ENCODE measurements at places on chromosomes 2 and 18.

DNA sequence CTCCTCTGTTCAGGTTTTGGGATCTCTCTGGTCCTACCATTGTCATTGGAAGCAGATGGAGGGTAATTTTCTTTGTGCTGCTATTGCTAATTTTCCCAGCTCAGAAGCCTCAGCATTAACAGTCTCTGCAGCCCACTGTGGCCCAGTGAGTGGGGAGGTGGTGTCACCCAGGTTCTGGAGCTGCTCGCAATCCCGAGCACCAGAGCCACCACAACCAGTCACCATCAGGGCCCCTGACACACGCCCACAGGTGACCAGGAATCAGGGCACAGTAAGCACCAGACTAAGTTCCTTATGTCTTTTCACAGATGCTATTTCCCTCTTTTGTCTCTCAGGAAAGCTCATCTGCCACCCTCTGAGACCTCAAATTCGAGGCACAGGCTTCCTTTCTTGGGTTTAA lies 87.9 kb downstream of the SEPTIN10 start:
- DNase-seq = no peak

DNA sequence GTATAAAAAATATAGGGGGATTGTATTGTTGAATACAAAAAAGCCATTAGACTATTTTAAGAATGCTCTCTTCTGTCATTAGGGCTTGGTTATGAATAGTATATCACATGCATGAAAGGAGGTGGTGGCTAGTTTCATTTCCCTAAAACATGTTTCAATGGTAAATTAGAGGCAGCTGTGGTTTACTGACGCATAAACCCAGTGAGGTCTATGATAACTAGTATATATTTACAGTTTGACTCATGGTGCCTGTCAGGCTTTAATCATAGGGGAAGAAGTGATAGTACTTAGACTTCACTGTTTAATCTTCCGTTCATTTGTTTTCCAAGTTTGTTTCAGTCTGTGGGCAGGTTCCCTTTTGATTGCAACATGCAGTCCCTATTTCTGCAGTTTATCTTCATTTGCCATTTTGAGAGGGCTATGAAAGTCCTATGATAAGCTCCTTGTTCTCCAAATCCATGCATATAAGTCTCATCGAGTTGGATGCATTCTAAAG lies 55.1 kb upstream of the MAP4K3 start:
- DNase-seq = no peak

- no peak for DNase-seq
These were observed 1989.9 kb upstream of the CELF4 start for GRCh38 chr18:39555496-39555895.

DNA sequence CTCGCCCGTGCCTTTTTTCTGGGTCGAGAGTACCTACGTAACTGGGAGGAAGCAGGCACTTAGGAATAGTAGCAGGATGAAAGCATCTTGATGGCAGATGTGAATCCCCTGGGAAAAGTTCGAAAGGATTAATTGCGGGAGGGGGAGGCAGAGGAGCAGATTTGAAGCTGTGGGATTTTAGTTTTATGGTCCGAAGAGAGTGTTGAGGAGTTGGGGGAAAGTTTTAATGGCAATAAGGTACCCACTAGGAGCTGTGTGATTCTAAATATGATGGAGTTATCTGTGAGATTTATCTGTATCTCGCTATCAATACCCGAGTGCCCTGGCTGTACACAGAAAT lies 1.1 kb downstream of the AGFG1 start:
- DNase-seq = no peak

DNA sequence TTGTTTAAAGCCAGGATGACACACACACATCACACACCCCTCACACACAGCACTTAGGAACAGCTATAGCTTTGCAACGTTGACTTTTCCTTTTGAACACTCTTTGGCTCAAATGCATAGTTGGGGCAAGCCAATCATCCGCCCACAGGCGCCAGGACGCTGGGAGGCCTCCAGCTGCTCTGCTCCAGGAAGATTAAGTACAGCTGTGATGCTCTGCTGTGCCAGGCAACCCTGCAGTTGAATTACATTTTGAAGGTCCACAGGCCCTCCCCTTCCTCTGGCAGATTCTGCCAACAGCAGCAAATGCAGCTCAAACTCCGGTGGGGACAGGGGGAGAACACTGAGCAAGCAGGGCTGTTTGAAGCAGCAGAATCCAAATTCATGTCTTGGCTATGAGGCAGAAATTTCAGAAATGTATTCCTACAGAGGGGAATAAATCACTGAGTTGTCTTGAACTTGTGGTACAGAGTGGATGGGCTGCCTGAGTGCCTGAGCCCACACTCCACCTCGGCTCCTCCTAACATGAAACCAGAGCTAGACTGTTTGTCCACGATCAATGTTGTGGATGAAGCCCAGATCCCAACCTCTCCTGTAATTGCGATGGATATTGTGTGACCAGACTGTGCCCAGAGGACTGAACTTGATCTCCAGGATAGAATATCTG lies 86.5 kb upstream of the PPP1CB start:
- no peak for DNase-seq

DNA sequence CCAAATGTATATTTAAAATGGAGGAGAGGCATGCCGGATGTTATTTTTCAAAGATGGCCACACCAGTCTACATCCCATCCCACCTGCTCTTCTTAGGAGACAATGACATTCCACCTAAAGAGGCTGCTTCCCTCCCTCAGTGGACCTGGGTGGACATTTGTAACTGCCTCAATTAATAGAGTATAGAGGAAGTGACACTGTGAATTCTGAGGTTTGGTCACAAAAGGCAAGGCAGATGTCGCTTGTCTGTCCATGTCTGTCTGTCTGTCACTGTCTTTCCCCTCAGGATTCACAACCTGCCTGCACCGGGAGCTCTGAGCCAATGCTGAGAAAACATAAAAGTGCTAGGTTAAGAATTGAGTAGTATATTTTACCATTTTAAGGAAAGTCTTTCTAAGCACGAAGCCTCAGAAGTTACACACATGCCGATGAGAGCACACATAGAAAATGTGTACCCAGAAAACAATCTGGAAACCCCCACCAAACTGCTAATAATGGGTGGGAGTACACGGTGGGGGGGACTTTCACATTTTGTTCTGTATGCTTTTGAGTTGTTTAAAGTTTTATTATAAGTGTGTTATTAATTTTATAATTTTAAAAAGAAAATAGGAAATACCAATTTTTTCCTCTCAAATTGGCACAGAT lies 21.0 kb downstream of the MIB1 start:
- DNase-seq = no peak

GRCh38 chr2:9712263-9712662 lies 81.5 kb upstream of the YWHAQ start:
- no peak for DNase-seq

GRCh38 chr2:200944467-200945394 lies 18.7 kb downstream of the ORC2 start:
- DNase-seq = no peak

DNA sequence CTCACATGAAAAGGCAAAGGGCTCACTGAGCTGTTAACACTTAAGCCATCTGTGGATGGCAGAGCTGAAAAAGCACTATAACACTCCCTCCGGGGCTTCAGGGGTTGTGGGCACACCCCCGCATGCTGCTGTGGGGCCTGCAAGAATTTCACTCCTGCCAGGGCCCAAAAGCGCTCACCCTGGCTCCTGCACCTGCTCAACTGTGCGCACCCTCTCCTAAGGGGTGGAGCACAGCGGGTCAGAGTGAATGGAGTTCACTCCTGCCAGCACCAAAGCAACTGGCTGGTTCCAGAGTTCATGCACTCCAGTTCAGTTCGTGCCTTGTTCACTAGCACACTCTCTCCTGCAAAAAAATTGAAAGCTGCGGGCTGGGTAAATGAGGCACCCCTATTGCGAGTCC lies 814.2 kb upstream of the SLC39A10 start:
- no peak for DNase-seq

- DNase-seq = no peak
These were observed 24.7 kb downstream of the CLUL1 start for GRCh38 chr18:621291-622043.

GRCh38 chr2:135664623-135665068 lies 77.0 kb upstream of the UBXN4 start:
- DNase-seq = no peak

DNA sequence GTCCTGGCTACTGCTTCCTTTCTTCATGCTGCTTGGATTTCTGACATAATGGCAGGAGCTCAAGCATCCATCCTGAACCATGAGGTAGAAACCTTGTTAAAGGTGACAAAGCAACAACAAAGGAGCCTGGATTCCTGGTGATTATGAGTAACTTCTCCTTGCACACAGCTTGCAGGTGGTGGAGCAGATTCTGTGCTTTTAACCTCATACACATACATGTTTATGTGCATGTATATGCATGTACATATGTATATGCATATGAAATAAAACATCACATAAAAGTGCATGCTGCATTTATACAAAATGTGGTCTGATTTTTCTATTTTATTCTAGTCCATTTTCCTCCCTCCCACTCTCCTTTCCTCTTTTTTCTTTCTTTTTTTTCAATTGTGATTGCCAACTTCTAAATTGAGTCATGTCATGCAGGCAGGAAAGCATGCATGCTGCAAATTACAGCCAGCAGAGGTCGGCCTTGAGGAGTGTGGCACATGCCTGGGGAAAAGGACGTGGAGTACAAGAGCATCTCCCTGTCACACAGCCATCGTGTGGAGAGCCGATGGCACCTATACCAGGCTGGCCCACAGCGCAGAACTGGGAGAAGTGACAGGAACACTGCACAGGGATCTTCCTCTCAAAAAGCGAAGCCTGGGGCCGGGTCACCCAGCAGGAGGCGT lies 17.9 kb downstream of the LCT start:
- no peak for DNase-seq

- DNase-seq = no peak
These were observed 99.3 kb downstream of the KLHL29 start for GRCh38 chr2:23484275-23484674.

DNA sequence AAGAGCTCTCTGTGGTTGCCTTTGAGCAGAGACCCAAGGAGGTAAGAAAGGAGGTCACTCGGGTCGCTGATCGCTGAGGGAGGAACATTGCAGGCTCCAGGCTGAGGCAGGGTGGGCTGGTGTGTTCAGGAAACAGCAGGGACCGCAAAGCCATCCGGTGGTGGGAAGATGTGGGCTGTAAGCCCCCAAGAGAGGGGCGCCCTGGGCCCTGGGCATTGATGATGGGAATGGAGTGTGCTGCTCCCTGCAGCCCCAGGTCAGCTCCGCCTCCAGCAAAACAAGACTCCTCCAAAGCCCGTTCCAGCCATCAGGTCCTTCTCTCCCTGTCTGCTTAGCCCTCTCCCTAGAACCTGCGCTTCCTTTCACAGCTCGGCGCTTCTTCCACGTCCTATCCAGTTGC lies 229.7 kb downstream of the KLHL29 start:
- DNase-seq = no peak

- no peak for DNase-seq
These were observed 7.2 kb downstream of the SLC30A3 start for GRCh38 chr2:27255660-27256059.

- DNase-seq = no peak
These were observed 6.4 kb upstream of the SP9 start for GRCh38 chr2:174328114-174328960.

GRCh38 chr2:192827735-192828134 lies 633.0 kb upstream of the TMEFF2 start:
- DNase-seq = no peak

DNA sequence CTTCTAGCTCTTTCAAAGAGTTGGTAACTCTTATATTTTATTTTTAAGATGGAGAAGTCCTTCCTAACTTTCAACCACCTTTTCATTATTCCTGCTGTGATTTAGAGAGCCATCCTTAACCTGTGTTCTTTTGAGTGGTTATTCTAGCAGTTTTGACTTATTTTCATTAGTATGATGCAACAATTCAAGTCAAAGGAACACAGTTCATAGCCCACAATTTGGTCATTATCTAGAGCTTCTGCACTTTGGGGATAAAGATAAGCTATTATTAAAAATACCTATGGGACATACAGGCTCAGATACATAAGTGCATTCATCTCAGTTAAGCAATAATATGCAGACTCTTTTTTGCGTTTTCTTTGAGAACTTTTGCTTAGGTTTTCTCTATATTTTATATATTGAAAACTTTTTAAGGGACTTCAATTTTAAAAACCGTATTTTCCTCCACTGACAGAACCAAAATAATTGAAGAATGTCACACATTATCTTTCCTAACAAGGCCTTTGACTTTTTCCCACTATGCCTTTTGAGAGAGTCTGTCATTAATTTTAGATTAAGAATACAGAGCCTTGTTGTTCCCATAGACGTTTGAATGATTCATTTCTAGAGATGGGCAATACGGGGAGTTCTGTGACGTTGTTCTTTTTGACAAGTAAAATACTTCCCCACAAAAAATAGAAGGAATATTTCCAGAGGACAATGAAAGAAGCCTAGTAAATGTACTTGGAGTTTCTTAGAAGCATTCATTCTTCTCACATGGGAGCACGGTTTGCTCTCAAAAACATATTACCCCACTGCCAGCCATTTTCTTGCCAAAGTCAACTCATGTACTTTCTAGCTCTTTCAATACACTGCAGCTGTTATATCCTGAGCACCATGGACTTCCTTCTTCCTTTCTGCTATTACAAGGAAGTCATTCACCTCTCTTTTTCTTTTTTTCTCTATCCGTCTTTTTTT lies 42.9 kb upstream of the RASGRP3 start:
- no peak for DNase-seq

DNA sequence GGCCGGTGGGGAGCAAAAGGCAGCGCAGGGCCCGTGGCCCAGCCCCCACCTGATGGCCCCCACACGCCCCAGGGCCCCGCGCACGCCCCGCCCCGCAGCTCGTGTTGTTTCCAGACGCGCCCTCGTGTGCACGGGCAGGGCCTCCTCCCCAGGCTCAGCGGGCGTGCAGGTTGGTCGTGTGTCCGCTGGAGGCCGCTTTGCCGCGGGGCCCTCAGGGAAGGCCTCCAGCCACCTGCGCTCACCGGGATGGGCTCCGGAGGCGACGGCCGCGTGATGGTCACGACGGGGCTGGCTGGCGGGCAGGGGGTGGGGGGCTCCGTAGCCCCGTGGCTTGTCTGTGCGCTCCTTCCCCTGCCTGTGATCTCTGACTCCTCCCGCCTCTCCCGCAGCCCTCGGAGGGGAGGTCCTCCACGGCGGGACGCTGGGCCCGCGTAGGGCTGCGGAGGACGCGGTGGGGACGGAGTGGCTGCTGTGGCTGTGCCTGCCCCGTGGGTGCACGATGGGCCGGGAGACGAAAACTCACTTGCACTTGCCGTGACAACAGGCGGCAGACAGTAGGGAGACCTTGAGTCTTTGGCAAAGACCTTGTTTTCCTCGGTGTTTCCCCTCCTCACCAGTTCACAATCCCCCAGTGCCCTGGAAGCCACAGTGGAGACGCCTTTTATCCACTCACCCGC lies 67.1 kb downstream of the RTP5 start:
- no peak for DNase-seq

DNA sequence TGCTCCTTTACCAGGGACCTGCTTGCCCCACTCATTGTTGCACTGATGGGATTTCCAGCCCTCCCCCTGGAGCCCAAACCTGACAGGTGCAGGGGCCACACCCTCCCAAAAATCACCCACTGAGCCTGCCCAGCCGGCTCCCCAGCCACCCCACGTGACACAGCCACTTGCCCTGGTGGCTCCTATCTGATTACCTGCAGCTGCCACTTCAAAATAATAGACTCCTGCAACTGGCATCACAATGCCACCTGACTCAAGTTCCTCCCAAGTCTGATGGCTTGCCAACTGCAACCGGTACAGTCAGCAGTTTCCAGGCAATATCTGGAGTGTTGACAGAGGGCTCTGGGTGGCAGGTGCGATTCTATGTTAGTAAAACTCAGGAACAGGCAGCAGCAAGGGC lies 66.2 kb downstream of the CRACDL start:
- peak; percentile 92 for DNase-seq

- no peak for DNase-seq
These were observed 104.2 kb downstream of the ASAP2 start for GRCh38 chr2:9310798-9311197.

GRCh38 chr2:9556121-9556743 lies 602 bp upstream of the ADAM17 start:
- DNase-seq = no peak

- DNase-seq = no peak
These were observed 167.0 kb upstream of the HDAC4 start for GRCh38 chr2:239567786-239568185.

Data from NCI-H2107 (cell line).